Bone marrow (tissue), 2 donors: ENCODE measurements at places on chromosomes 1 and 21.

DNA sequence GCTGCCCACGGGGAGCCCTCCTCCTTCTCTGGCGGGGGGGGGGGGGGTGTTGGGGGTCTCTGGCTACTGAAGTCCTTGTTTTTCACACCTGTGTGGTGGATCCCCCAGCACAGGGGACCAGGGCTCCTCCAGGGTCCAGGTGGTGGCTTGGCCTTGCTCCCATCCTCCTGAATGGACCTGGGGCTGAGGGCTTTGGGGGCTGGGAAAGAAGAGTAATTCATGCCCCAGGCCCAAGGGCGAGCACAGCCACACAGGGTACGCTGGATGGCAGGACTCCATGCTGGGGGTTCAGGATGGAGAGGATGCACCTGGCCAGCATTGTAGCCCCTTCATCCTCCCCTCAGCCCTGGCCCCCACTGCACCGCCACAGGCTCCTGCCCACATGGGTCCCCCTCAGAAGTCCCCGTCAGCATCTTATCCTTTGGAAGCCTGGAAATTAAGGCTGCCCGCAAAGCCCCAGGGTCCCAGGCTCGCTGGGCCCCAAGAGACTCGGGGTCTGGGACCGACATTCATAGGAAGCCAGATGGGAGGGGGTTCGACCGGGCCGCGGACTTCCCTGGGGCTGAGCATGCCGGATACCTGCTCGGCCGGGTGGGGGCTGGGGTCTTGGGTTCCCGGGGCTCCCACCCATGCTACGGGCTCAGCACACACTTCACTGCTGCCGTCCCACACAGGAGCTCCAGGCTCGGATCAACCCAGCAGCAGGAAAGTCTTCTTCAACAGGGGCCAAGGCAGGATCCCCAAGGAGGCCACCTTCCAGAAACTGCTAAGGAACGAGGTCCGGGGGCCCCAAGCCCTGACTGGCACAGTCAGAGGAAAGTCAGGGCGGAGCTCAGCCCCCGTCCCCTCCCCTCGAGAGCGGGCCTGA is 49.0 kb upstream of the ACTRT2 start:
- DNase-seq = no peak

GRCh38 chr1:53145619-53145941 is 3.1 kb upstream of the SLC1A7 start:
- DNase-seq = no peak

- DNase-seq = no peak
Measured at GRCh38 chr1:237227476-237227875, 185.5 kb downstream of the RYR2 start.

DNA sequence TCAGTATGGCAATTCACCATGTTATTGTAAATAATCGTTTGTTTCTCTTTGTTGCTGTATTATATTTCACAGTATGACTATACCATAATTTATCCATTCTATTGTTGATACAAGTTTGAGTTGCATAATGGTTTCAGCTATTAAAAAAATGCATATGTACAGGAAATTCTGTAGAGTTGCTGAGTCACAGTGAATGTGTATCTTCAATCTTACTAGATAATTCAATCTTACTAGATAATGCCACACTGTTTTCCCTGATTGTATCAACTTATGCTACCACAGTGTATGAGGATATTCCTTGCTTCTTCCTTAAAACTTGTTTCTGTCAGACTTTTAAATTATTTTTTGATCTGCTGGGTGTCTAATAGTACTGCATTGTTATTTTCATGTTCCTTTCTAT is 3.5 kb upstream of the COA6 start:
- no peak for DNase-seq

DNA sequence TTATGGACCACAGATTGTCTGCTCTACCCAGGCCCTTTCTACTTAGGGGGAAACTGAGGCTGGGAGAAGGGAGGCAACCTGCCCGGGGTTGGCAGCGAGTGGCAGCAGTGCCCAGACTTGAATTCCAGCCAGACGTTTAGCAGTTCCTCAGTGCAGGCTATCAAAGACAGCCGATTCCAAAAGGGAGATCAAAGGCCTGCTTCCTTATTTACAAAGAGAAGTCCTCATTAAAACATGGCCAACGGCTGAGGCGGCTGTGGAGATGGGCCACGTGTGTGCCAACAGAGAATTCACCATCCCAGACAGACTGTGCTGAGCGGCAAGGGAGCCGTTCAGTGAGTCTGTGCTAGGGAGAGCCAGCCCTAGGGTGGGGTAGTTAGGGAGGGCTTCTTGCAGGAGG is 27.7 kb downstream of the C1QB start:
- no peak for DNase-seq

GRCh38 chr21:39115576-39116235 is 67.5 kb downstream of the PSMG1 start:
- no peak for DNase-seq

DNA sequence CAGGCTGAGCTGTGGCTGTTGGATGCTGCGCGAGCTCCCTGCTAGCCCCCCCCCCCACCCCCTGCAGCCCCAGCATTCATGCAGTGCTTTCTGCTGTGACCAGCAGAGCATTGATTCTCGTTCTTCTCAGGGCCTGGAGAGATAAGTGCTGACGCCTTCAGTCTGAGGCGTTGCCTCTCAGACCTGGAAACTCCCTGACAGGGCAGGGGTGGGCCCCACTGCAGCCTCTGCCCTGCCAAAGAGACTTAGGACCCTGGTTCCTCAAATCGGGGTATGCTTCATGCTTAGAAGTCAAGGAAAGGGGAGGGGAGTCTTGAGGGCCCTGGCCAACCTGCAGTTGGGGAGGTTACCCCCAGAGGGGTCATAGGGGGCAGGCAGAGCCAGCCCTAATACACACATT is 38.5 kb downstream of the PTPRF start:
- DNase-seq = no peak

- no peak for DNase-seq
Measured at GRCh38 chr1:234712891-234713305, 102.9 kb upstream of the IRF2BP2 start.

- DNase-seq = no peak
Measured at GRCh38 chr1:201173736-201174135, 16.9 kb upstream of the IGFN1 start.

DNA sequence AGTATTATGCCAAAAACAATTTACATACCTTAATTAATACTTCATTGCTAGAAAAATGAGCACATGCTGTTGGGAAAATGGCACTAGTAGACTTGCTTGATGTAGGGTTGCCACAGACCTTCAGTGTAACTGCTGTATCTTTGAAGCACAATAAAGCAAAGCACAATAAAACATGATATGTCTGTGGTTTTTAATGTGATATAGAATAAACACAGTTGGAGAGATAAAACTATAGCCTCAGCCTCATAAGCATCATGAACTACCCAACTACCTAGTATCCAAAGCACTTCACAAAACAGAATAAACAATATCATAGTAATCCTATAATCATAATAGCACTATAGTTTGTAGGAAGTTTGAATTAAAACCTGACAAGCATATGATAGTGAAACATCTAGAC is 143.5 kb downstream of the SYT14 start:
- no peak for DNase-seq
